Activated CD4-positive, alpha-beta T cell treated with anti-CD3 and anti-CD28 coated beads, Interleukin-2, amount 50 U/mL, for 16 hours (primary cell): ENCODE measurements at places on chromosomes 11 and 22.

DNA sequence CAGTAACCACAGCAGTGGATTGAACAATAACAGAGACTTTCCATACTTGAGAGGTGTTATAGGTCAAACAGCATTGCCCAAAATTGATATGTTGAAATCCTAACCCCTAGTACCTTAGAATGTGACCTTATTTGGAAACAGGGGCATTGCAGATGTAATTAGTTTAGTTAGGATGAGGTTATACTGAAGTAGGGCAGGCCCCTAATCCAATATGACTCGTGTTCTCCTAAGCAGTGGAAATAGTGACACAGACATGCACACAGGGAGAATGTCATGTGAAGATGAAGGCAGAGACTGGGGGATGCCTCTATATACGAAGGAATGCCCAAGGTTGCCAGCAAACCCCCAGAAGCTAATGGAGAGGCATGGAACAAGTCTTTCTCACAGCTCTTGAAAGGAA, 270.5 kb downstream of the TENM4 start:
- DNase-seq = no peak

GRCh38 chr22:38467904-38468442, at the start of gene KDELR3:
Gene KDELR3, plus strand, starts transcription at chr22:38468096. Its CDS starts 138 bp downstream, at chr22:38468234.
- DNase-seq = peak; percentile 55

DNA sequence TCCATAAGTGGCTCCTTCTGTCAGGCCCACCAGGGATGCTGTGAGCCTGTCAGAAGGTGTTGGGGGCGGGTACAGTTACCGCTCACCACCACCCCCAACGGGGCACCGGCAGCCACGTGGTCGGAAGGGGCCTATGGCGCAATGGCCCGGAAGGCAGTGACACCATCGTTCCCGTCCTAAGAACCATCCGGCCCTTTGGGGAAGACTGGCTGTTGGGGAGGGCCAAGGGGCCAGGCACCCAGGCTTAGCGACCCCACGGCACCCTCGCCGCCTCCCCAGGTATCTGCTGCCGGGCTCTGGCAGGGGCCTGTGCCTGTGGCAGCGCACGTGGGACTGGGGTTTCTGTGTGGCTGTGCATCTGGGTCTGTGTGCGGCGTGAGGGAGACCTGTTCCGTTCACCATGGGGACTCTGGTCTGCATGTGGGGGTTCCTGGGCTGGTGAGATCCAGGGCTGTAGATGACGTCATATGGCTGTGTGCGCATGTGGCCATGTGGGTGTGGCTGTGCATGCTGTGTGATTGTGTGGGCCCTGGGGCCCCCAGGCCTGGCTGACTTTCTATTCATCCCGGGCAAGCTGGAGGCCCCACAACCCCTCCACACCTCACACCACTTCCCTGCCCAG, 717 bp downstream of the OSM start:
- DNase-seq = peak; percentile 91

- no peak for DNase-seq
Measured at GRCh38 chr11:118657709-118658428, 21.6 kb downstream of the TREH start.

GRCh38 chr22:24601217-24602104, 1.5 kb upstream of the GGT1 start:
- DNase-seq = peak; percentile 44

DNA sequence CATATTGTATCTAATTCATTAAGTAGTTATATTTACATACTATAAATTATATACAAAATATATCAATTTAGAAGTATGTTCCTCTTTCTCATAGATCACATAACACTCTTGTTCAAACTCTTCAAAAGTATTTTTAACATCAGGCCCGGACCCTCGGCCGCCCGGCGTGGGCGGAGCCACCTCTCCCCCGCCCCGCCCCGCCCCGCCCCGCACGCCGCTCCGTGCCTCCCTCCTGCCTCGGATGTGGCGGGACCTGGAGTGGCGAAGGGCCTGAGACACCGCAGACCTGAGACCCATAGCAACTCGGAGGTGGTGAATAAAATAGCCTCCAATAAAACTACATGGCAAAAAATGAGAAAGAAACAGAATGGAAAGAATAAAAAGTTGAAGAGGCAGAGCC, 105.9 kb upstream of the BDNF start:
- no peak for DNase-seq

DNA sequence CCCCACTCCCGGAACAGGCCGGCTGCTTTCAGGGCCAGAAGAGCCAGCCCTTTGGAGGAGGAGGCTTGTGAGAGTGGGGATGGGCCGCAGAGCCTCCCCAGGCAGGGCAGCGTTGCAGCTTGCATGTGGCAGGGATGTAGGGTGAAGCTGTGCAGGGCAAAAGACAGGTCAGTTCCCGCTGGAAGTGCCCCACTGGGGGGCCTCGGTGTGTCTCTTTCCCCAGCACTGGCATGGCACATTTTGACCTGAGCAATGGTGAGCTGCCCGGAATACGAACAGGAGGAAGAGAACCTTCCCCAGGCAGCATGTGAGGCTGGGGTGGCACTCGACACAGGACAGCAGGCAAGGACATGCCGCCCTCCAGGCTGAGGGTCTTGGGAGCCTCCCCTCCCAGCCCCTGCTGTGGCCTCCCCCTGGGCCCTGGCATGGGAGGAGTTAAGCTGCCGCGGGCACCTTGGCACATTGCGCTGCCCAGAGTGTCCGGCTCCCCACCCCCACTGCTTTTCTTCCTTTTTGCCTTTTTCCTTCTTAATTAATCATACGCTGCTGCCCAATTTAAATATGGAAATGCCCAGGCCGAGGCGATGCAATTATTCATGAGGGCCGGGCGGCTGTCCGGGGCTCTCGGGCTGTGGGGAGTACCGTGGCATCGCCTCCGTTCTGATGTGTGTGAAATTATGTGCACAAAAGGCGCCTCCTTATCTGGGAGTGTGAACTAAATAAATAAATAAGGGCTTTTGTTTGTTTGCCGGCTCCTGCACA, 76.0 kb upstream of the WNT7B start:
- DNase-seq = peak; percentile 40

DNA sequence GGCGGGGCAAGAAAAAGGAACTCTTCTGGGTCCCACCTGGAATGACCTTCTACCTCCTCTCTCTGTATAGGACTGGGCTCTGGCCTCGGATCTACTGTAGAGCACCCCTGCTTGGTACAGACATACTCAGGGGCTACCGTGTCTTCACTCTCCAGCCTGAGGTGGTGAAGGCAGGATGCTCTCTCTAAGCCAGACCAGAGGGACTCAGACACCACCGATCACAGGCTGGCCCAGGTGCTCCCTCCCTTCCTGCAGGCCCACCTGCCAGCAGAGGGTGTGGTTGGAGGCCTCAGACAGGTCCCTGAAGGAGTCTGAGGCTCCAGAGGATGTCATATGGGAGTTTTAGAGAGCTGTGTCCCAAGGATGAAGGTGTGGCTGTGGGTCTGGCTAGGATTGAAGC, 4.1 kb downstream of the NHERF4 start:
- DNase-seq = no peak

DNA sequence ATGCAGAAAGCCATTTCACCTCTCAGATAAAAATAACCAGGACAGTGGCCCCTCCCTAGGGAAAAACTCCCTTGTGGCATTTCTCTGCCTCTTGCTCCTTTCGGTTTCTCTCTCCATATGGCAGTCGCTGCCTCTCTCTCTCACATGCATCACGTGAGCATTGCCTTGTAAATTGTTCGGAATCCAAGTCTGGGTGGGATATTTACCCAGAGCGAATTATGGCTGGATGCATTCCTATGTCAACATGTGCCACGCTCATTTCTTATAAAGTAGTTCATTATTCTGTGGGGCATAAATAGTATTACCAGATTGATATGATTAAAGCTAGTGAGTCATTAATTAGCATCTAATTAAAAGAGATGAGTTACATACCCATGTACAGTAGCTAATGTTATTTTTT, 392.9 kb downstream of the INSC start:
- DNase-seq = no peak

- no peak for DNase-seq
Measured at GRCh38 chr11:117538263-117539135, 210.8 kb downstream of the CEP164 start.

GRCh38 chr22:49099089-49099488, 728.6 kb downstream of the BRD1 start:
- no peak for DNase-seq

- no peak for DNase-seq
Measured at GRCh38 chr11:9851366-9851765, 187.5 kb downstream of the SWAP70 start.

DNA sequence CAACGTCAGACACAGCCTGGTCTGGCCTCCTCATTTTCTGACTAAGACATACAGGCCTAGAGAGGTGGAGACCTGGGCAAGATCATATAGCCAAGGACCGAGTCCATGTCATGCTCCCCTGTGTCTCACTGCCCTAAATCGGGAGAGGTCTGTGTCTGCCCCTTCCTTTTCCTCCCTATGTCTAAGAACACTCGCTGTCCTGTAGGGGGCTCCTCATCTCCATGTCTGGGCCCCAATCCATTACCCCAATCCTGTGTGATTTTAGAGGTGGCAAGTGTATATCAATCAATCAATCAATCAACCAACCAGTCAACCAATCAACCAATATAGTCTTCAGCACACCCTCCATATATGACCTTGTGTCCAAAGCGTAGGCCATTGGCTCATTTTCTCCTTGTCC, 125.7 kb downstream of the KIRREL3 start:
- no peak for DNase-seq

DNA sequence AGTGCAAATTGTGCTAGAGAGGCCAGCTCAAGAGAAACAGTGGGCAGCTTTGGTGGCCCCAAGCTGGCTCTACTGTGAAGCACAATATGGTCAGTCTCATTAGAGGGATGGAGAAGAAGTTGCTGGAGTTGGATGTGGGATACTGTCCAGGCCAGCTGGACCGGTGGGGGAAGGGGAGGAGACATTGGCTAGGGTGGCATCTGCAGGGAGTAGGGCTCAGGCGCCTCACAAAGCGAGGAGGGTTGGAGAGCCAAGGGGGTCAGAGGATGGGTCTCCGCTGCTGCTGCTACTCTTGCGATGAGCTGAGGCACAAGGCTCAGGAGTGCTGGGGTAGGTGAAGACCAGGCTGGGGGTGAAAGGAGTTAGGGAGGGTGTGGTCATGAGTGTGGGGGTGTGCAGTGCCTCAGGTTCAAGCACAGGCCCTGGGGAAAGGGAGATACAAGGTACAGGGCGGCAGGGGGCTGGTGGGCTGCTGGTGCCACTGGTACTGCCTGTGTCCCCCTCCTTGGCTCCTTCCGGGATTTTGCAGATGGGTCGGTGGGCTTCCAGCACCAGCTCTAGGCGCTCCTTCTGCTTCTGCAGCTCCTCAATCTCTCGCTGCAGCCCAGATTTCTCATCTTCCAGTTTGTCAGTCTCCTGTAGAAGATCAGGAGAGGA, 2.3 kb downstream of the CCDC85B start:
- no peak for DNase-seq

DNA sequence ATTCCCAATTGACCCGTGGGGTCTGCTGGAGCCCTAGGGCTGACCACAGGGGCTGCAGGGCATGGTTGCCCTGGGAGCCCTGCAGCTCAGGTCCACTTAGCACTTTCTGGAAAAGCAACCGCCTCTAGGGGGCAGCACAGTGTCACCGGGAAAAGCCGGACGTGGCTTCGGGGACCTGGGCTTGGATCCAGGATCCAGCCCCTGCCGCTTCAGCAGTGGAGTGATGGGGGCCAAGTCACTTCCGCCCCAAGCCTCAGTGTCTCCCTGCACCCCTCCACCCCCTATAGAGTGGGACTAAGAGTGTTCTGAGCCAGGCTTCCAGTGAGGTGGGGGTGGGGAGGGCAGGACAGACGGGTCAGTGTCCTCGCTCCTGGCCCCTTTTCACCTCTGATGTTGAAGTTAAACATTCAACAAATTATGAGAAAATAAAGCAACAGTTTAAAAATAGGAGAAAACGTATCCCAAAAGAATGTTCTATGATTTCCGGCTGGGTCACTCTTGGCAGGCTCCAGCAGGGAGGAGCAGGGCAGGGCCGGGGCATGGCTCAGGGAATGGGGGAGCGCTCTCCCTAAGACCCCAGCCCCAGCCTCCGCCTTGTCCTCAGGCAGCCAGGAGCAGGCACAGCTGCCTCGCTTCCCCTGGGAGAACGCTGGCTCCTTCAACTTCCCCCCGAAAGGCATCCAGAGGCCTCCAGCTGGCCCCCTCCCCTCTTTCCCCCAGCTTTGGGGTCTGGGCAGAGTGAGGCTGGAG, 96.5 kb upstream of the FGF3 start:
- peak; percentile 48 for DNase-seq

GRCh38 chr11:112634551-112634950, 326.7 kb upstream of the NCAM1 start:
- DNase-seq = no peak

- no peak for DNase-seq
Measured at GRCh38 chr11:58898106-58898505, 41.2 kb upstream of the GLYATL1 start.

GRCh38 chr11:65551572-65552387, 6.4 kb downstream of the LTBP3 start:
- peak; percentile 69 for DNase-seq

- DNase-seq = no peak
Measured at GRCh38 chr11:78429209-78429608, 11.6 kb upstream of the GAB2 start.

GRCh38 chr11:57240757-57241156, 3.7 kb upstream of the APLNR start:
- DNase-seq = no peak

DNA sequence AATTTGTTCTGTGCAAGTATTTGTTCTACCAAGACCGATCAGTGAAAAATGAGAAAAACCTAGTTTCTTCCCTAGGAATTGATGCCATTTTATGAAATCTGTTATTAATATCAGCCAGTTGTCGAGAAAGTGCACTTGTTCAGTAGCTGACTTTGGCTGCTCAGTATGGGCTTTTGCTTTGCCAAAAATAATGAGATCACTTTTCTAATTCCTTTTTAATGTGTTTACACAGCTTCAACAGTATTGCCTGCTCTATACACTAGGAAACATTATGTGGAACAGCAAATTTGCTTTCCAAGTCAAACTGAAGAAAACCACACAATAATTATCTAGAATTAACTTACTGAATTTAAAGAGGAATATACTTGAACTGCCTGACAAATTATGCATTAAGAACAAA, 34.4 kb downstream of the SCUBE2 start:
- DNase-seq = no peak

- no peak for DNase-seq
Measured at GRCh38 chr11:40573254-40573891, 886.1 kb downstream of the LRRC4C start.

GRCh38 chr11:12512826-12513395, 135.5 kb downstream of the PARVA start:
- DNase-seq = no peak

- no peak for DNase-seq
Measured at GRCh38 chr22:40588726-40589125, 47.8 kb downstream of the MRTFA start.

- no peak for DNase-seq
Measured at GRCh38 chr11:119062779-119063178, 4.8 kb upstream of the VPS11 start.
